Activated naive CD4-positive, alpha-beta T cell treated with anti-CD3 and anti-CD28 coated beads, Interleukin-2, amount 50 U/mL, for 72 hours (primary cell): ENCODE measurements at places on chromosomes 1 and 21. TPM values are rescaled to one million over a fixed set of nuclear protein-coding genes. Genes with fewer than 3 reads are reported as not detected.
A peak's percentile ranks its signal among the peaks of the same experiment; 100 is the strongest.

The AK5 gene
- 1.9 TPM for total RNA-seq

The LAD1 gene
- not detected for total RNA-seq

The PKP1 gene
- total RNA-seq = not detected

The CRNN gene
- total RNA-seq = not detected

- peak; percentile 53 for DNase-seq
Measured at GRCh38 chr1:54798769-54799641, 2.1 kb downstream of the TTC22 start.

- DNase-seq = peak; percentile 82
Measured at GRCh38 chr1:116769561-116769977, 15.3 kb downstream of the CD2 start.

DNA sequence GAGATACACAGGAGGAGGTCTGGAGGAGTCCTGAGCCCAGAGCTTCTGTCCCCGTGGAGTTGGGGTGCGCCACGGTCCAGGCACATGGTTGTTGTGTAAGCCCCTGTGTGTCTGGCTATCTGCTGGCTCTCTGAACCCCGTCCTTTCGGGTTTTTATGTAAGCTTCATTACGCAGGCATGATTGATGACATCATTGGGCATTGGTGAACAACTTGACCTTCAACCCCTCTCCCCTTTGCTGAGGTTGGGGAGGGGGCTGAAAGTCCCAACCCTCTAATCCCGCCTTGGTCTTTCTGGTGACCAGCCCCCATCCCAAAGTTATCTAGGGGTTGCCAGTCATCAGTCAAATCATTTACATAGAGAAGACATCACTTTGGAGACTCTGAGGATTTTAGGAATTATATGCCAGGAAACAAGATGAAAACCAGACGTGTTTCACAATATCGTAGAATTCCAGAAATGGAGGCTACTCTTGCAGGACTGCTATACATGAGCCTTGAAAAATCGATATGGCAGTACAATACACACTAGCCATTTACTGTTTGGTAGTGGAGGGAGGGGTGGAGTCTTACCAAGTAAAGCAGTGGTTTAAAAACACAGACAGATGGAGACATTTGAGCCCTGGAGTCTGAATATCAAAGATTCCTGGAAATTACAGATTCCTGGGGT, 69.8 kb upstream of the SCAF4 start:
- no peak for DNase-seq

- DNase-seq = no peak
Measured at GRCh38 chr1:32040711-32041110, 27.0 kb downstream of the KHDRBS1 start.

GRCh38 chr1:24275510-24275909, 43.6 kb upstream of the GRHL3 start:
- DNase-seq = no peak

GRCh38 chr1:21647431-21648351, 21.5 kb downstream of the RAP1GAP start:
- DNase-seq = peak; percentile 56

DNA sequence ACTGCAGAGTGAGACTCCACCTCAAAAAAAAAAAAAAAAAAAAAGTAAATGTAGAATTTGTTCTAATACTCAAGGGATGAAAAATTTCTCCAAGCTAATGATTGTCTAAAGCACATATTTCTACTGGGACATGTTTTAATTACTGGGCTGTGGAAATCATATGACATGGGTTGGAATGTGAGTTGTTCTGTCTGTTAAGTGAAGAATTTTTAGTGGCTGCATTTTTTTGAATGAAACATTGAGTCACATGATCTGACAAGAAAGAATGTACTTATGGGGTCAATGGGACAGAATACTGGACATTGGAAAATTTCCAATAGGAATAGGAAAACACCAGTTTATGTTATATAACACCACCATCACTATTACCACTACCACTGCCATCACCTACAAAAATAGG, 123.8 kb upstream of the IVNS1ABP start:
- DNase-seq = no peak

- DNase-seq = no peak
Measured at GRCh38 chr21:26388731-26389231, 184.3 kb downstream of the CYYR1 start.

The ELAPOR1 gene
- 15.0 TPM for total RNA-seq

- no peak for DNase-seq
Measured at GRCh38 chr21:35738347-35738961, 321.9 kb downstream of the SETD4 start.

GRCh38 chr1:235892734-235893413, 26.2 kb upstream of the LYST start:
- no peak for DNase-seq

The PTGFRN gene
- total RNA-seq = 20.3 TPM
